Kidney glomerular epithelial cell (primary cell): ENCODE measurements at places on chromosomes 4 and X.

DNA sequence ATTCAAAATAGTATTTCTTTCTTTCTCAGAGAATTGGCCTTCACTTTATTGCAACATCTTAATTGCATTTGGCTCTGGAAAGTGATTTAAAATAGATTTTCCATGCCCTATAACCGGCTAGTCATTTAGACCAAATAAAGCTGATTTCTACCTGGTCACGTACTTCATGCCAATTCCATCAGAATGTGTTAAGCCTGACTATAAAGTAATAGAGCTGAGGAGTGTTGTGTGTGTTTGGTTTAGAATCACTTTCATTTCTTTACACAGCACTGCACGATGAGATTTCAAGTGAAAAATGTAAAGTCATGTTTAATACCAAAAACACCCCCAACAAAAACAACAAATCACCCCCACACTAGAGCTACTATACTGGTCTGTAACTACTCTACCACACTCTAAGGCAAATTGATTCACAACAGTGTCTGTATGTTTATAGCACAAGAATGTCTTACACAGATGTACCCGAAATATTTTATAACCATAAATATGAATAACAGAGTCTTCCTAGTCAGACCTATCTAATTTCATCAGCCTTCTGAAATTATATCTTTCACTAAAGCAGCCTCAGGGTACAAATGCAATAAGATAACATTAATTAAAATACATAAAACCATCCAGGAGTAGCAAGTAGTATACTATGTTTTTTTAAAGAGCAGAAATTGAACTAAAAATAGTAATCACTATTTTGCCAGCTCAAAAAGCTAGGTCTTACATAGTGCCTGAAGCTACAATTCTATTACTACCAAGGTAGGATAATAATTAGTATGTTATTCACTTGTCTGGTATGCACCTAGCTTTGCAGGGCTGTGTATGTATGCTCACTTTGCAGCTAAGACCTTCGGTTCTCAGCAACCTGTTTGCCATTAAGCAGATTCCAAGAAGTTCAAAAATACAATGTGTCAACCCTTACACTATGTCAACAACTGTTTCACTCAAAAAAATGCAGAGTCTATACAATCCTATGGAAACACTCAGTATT, 28.4 kb downstream of the APBB2 start:
- DNase-seq = peak; percentile 30

GRCh38 chrX:49155243-49155899, 7.2 kb upstream of the MAGIX start:
- DNase-seq = peak; percentile 24

DNA sequence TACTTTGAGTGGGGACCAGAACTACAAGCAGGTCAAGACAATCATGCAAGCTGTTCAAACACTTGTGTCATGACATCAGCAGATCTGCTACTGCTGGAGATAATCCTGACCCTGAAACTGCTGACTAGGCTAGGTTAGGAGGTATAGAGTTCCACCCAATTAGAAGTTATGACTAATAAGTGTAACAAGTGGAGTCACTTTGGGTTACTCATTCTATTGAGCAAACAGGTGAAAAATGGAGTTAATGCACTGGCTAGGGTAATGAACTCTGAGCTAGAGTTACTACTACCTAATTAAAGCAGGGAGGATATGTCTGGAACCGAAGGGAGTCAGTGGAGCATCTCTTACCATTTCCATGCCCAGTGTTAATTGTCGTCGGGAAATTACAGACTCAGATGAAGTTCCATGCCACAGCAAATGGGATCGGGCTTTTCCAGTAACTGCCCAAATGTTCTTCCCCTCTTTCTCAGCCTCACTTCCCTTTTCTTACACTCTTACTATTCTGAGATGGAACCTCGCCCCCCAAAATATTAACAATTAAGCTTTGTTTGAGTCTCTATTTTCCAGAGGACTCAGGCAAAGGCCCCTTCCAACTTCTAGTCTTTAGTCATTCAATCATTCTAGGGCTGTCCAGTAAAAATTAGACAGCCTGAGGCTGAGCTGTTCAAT, 19.8 kb upstream of the MANBA start:
- peak; percentile 76 for DNase-seq

DNA sequence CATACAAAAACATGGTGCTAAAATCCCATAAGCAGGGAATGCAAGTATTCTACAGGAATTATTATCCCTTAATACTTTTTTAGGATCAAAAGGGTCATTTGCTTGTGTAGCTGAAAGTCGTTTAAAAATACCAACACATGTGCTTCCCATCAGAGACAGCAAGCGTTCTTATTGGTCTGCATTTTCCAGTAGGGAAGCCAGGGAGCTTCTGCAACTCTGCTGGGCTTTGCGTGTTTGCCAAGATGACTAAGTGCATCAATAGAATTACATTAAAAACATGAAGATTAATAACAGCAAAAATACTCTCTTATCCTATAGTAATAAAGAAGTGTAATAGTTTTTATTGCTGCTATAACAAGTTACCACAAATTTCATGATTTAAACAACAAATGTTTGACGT, 111.2 kb downstream of the QDPR start:
- DNase-seq = no peak

GRCh38 chr4:39888541-39888940, 89.2 kb downstream of the PDS5A start:
- DNase-seq = no peak

- peak; percentile 67 for DNase-seq
Observed at GRCh38 chr4:169268951-169269760, 1.6 kb downstream of the SH3RF1 start.

DNA sequence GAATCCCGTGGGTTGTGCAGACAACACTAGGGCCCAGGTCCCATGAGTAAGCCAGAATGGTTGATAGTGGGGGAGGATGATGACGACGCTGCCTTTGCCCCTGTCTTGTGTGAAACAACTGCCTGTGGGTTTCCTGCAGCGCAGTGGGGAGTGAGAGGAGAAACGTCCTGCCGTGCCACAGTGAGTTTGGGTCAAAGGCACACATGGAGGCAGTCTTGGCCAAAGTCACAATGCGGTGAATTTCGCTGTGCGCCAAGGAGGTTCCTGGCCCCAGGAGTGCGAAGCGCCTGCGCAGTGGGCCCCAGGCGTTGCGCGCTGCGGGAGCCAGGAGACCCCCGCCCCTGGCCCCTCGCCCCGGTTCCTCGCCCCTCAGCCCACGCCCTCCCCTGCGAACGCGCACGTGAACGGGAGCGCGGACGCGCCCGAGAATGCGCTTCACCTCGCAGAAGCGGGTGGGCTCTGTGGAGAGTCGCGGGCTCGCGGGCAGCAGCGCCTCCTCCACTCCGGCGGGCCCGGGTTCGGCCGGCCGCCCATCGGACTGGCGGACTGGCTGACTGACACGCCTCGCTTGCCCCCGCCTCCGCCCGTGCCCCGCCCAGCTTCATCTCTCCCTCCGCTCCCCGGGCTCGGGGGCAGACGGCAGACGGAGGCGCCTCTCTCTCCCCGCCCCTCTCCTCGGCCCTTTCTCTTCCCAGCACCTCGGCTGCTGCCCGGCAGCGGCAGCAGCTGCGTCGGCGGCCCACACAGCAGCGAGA, at the start of gene NUDT10:
TSS of gene NUDT10 (plus strand) at position 635 of the 755 bp plus-strand sequence. CDS start 144 bp downstream, outside the sequence.
- DNase-seq = peak; percentile 4

DNA sequence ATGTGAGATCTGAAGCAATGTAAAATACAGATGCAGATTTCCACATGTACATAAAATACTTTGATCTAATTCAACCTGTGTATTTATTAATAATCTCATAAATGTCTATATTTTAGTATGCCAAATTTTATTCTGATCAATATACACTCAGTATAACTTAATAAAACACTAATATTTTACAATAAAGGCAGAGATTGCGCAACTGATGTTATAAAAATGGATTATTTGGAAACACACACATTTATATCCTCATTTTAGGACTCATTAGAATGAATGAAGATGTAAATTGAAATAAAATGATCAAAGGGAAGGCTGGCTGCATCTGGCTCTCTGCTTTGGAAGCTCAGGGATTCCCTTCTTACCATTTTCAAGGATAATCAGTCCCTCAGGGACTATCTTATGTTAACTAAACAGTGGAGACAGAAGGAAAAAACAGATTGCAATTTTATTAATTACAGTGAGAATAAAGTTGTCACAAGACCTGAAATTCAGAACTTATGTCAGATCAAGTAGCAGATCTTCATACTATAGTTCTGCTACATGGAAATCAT, 900.9 kb upstream of the EPHA5 start:
- no peak for DNase-seq

GRCh38 chr4:10690185-10690907, 5.8 kb upstream of the CLNK start:
- no peak for DNase-seq

DNA sequence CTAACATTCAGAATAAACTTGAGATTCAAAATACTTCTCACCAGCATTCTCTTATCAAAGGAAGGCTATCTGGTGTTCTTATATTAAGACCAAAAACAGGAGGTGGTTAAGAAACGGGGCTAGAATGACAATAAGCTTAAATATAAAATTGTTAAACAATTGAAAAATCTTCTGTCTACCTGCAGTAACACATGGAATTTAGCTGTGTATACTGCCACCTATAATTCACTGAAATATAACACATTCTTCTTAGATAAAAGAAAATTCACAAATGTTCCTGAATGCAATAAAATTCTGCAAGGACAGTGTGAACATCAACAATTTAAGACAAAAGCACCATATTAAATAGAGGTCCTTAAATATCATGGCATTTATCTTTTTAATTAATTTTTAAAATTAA, 11.5 kb upstream of the PCDH10 start:
- no peak for DNase-seq

DNA sequence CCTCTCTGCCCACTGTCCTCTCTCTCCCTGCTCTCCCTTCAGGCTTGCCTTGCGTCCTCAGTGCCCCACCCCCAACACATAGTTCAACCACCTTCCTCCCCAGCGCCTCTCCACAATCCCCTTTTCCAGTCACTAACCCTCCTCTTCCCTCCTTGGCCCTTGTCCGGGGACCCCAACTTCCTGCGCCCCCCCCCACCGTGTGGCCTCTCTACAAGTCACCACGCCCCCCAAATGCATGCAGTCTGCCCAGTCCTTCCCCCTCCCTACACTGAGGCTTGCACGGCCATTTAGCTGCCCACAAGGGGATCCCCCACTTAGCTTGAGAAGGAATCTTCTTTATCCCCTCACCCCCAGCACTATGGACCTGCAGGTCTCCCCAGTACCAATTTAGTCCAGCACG, 569 bp downstream of the CXCR3 start:
- DNase-seq = no peak

GRCh38 chrX:51802917-51803688, 59.9 kb downstream of the GSPT2 start:
- peak; percentile 44 for DNase-seq

DNA sequence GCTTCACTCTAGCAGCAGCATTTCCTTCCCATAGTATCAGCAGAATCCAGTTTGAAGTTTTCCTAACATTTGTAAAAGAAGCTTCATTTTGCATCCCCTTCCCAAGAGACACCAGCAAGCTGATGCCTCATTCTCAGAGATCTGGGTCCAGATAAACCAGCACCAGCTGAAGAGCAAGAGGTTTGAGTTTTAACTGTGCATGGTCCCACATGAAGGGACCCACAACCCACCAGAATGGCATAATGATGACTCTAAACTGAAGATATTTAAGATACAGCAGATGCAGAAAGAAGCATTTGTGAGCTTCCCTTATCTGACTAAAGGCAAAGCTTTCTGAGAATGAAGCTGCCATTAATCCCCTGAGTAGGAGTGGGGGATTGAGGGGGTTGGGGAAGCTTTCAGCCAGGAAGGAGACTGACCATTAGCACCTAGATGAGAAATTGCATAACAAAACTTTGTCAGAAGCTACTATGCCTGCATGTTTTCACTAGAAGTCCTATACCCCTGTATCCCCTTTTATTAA, 18.6 kb downstream of the NUDT6 start:
- DNase-seq = no peak

DNA sequence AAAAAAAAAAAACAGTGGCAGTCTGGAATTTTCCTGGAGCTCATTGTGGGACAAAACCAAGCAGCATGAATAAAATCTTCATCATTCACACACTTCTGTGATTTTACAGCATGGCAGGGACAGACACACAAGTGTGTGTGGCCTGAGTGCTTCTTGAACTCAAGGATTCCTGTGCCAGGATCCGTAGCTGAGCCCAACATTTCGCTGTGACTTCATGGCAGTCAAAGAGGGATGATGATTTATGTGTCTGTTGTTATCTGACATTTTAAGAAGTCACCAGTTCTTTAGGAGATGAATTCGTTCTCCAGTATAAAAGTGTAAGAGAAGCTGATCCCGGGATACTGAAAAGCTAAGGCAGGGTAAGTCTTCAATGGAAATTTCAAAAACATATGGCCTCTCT, 57.0 kb downstream of the ING2 start:
- no peak for DNase-seq

DNA sequence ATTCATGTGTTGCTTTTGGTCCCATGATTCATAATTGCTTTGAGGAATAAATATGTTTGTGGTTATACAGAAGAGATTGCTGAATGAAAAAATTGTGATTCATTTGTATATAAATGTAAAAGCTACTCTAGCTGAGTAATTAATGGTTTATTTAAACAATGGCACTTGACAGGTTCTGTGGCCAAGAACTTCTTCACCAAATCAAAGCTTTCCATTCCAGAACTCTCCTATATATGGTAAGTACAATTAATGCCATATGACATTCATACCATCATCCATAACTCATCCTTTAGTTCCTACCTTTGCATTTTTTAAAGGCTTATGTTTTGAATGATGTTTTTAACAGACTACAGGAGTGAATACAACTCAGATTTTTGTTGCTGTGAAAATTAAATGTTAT, 105.8 kb downstream of the REPS2 start:
- DNase-seq = no peak
